Activated CD4-positive, alpha-beta T cell treated with anti-CD3 and anti-CD28 coated beads, Interleukin-2, amount 50 U/mL, for 24 hours (primary cell): ENCODE measurements at places on chromosomes 16 and 17.

DNA sequence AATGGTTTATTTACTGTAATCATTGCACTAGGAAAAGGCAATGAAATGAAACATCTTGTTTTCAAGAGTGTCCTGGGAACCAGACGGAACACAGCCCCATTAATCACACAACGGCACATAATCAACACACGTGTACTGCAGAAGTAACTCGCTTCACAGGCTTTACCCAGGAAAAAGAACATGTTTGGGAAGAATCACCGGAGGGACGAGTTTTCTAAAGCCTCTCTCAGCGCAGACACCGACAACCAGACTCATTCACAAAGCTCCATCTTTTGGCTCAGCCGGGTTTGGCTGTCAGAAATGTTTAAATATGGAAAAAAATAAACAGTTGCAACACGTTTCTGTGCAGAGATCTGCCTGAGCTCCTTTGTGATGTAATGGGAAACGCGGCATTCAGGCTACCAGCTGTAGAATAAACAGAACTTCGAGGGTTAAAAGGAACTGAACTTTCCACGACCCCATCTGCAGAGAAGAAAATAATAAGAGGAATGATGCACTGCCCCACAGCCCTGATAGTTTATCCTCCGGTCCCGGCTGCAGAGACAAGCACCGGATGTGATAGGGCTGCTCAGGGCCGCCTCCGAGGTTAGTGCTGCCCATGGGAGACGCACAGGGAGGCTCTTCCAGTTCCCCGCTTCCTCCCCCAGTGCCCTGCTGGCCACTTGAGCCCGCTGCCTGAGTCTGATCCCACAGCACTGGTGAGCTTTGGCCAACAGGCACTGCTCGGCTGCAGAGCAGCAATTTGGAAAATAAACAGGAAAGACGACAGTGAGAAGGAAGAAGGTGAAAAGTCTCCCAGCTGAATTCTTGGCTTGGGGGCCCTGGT lies 119.8 kb downstream of the HIC1 start:
- DNase-seq = no peak

GRCh38 chr16:68848786-68849185 lies 5.5 kb downstream of the TANGO6 start:
- no peak for DNase-seq

DNA sequence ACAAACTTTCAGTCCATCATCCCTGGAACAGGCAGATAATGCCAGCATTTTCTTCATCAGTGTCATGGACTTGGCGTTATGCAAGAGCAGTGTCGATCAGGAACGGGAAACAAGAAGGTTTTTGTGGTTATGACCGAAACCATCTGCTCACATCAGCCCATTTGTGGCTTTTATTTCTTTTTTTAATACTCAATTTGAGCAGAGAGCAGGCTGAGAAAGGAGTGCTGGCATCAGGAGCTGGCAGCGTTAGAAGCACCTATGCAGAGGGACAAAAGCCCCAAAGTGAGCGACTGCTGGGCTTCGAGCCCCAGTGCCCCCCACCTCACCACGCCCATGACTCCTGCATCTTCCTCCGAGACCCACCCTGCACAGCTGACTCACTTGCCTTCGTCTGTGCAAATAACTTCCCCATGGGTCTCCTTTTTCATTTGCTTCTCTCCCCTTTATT lies 16.2 kb upstream of the CD300E start:
- DNase-seq = no peak

GRCh38 chr17:67285360-67285759 lies 40.4 kb upstream of the HELZ start:
- no peak for DNase-seq

- no peak for DNase-seq
Observed at GRCh38 chr17:8137645-8138373, 13.9 kb upstream of the HES7 start.

- DNase-seq = no peak
Observed at GRCh38 chr16:3101018-3101840, 2.1 kb upstream of the ZSCAN10 start.

- no peak for DNase-seq
Observed at GRCh38 chr17:81131486-81132196, 33.7 kb upstream of the PVALEF start.

GRCh38 chr17:57582881-57583756 lies 162.0 kb downstream of the CCDC182 start:
- DNase-seq = no peak

DNA sequence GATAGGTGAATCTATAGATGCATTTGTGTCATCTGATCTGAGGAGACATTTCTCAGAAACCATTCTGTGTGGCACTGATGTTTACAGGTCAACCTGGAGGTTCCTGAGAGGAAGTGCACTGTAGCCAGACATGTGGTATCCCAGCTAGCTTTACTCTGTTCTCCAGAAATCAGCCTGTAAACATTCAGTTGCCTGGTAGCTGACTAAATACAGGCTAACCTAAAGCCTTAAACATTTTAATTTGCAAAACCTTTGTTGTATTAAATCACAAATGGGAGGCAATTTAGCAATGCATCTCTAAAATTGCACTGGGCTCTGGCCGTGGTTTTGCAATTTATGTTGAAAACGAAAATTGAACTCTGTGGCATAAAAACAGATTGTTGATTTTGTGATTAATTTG lies 207.6 kb downstream of the FTO start:
- DNase-seq = no peak

GRCh38 chr17:56499799-56500388 lies 93.6 kb upstream of the NOG start:
- DNase-seq = no peak

DNA sequence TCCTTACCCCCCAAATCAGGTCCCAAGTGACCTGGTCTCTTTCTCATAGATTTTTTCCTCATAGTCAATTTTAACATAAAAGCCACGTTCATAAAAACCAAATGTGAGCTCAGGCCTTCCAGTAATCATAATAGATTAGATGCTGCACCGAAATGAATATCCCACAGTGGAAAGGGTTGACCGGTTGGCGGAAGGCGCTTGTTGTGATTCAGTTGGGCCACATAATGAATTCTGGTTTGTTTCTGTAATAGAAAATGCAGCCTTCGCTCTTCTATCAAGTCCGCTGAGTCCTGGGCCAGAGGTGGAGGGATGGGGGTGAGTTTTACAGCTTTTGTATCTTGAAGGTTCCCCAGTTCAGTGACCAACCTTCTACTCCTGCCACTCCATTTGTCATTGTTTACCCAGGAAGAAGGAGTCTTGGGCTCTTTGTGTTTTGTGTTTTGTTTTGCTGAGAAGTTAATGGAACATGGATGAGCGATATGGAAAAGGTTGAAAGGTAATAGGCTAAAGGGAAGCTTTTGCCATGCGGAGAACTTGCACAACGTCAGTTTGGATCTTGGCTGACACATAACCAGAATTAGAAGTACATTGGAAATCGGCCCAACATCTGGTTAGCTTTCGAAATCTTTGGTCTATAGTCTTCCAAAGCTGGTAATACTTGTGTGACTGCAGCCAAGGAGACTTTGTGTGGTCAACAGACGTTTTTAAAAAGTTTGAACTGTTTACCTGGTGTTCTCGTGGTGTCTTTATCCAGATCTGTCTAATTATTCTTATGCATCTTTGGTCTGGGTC lies 89.5 kb downstream of the CLEC16A start:
- DNase-seq = no peak

- no peak for DNase-seq
Observed at GRCh38 chr16:53257001-53257400, 177.3 kb upstream of the RBL2 start.

DNA sequence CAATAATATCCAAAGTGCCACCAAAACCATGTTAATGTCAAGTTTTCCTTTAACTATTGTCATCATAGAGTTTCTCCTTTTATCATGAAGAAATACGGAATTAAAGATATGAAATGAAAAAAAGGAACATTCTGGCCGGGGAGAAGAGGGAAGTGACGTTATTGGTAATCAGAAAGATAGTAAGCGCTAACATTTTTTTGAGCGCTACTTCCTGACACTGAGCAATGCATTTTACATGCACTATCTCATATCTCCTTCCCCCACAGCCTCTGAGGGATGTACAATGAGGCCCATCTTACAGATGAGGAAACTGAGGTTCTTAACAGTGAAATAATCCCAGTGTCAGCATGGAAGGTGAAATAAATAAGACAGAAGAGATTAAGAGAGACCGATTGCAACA lies 410.9 kb downstream of the SOX9 start:
- DNase-seq = no peak

- DNase-seq = no peak
Observed at GRCh38 chr16:30372038-30372712, 1.9 kb upstream of the TBC1D10B start.

- no peak for DNase-seq
Observed at GRCh38 chr16:58384437-58385055, 7.7 kb upstream of the GINS3 start.

GRCh38 chr17:44159519-44160210 lies 10.8 kb upstream of the ASB16 start:
- DNase-seq = no peak

- peak; percentile 58 for DNase-seq
Observed at GRCh38 chr17:58303971-58304749, 23.4 kb upstream of the MPO start.

- no peak for DNase-seq
Observed at GRCh38 chr17:65917560-65917959, 274.4 kb downstream of the CEP112 start.

GRCh38 chr16:71542377-71542776 lies 16.2 kb downstream of the CHST4 start:
- peak; percentile 9 for DNase-seq
